ENCODE measurements at places on chromosomes 16 and 17.

- DNase-seq: no peak
Measured at GRCh38 chr16:64659866-64660265, 462.0 kb downstream of the CDH11 start.

GRCh38 chr17:69871318-69871717 is 203.7 kb upstream of the KCNJ16 start:
- no peak for DNase-seq

DNA sequence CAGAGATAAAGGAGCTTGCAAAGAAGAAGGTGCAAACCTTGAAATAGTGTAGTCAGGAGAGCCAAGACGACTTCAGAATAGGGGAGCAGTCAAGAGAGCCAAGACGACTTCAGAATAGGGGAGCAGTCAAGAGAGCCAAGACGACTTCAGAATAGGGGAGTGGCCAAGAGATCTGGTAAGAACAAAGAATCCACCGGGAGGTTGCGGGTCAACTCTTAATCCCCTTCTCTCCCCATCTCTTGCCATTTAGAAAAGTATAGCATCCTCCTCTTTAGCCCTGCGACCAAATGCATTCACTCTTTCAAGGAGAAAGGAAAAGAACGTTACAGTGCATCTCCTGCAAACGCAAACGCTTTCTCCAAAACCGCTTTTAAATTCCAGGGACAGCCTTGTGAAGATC is 713 bp downstream of the KNOP1 start:
- DNase-seq: no peak

GRCh38 chr16:14445937-14446715 is 183.9 kb downstream of the PARN start:
- no peak for DNase-seq

- no peak for DNase-seq
Measured at GRCh38 chr17:16888413-16889087, 83.4 kb downstream of the TNFRSF13B start.

- no peak for DNase-seq
Measured at GRCh38 chr16:3842994-3843393, 37.5 kb downstream of the CREBBP start.

DNA sequence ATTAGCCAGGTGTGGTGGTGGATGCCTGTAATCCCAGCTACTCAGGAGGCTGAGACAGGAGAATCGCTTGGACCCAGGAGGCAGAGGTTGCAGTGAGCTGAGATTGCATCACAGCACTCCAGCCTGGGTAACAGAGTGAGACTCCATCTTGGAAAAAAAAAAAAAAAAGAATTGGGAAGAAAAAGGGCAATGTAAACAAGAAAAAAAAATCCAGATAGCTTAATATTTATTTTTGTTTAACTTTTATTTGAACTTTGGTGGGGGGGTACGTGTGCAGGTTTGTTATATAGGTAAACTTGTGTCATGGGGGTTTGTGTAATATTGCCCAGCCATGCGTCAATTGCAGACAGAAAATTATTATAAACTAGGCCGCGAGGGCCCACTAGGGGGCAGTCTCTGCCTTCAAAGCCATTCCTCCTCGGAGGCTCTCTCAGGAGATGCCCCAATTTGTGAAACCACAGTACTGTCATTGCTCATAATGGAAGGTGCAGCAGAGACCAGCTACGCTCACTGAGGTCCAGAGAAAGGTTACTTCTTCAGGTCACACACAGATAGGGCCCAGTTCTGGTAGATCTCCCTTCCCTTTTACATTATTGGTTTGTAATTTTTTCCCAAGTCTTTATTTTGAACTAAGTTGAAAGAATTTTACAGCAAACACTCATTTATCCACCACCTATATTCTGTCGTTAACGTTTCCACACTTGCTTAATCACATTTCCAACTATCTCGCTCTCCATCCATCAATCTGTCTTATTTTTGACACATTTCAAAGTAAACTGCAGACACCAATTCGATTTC is 206.2 kb downstream of the PRKCB start:
- peak; percentile 73 for DNase-seq

DNA sequence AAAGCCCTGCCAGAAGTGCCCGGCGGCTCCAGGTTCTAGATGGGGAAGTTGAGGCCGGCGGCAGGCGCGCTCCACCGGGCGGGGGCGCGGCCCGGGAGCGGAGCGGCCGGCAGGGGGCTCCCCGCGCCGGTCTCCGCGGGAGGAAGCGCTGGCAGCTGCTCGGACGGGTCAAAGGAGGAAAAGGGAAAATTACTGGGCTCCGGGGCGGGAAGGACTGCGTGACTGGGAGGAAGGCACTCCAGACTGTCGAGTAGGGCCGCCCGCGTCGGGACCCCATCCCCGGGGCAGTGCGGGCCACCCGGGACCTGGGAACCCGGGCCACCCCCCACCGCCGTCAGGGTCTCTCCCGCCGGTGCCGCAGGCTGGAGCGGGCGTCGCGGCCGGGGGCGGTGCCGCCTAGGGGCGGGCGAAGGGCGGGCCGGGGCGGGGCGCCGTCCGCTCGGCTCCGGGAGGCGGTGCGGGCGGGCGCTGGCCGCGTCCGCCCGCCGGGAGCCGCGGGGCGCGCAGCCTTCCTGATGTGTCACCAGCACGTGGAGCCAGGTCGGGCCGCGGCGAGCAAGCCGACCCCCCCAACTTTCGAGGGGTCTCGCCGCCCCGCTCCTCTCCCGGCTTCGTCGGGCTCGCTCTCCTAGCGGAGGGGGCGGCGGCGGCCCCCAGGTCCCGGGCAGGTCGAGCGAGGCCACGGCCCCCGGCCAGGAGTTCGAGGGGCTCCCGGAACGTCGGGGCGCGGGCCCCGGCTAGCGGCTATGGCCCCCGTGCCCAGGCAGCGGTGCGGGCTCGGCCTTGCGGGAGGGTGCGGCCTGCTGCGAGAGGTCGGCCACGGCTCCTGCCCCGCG is 167.5 kb downstream of the RAB11FIP4 start:
- peak; percentile 85 for DNase-seq

- no peak for DNase-seq
Measured at GRCh38 chr17:37388266-37388665, 12.5 kb downstream of the C17orf78 start.

- DNase-seq: no peak
Measured at GRCh38 chr16:47774661-47775060, 313.5 kb downstream of the PHKB start.

- no peak for DNase-seq
Measured at GRCh38 chr16:67800338-67800926, 5.9 kb downstream of the RANBP10 start.

DNA sequence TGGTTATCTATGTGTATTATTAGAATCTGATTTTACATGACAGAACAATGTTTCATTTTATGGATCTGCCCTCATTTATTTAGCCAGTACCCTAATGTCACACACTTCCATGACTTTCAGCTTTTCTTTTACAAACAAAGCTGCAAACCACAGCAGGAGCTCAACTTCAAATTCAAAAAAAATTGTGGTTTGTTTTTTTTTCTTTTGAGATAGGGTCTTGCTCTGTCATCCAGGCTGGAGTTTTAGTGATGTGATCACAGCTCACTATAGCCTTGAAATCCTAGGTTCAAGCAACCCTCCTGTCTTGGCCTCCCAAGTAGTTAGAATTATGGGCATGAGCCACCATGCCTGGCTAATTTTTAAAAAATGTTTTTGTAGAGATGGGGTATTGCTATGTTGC is 8.2 kb upstream of the MPRIP start:
- no peak for DNase-seq

DNA sequence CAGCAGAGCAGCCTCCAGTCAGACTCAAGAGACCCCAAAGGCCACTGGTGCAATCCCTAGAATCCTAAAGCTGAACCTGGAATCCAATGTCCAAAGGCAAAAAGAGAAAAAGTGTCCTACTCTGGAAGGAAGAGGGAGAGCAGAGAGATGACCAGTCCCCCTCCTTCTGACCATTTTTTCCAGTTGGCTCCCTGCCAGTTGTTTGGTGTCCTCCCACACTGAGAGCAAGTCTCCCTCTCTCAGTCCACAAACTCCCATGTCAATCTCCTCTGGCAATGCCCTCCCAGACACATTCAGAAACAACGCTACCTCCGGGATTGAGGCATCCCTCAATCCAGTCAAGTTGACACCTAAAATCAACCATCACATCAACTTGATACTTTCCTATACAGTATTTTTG is 4.3 kb upstream of the CLEC19A start:
- no peak for DNase-seq

- DNase-seq: peak; percentile 18
Measured at GRCh38 chr16:10883004-10883403, 6.0 kb downstream of the CIITA start.

GRCh38 chr17:44747566-44747965 is 11.2 kb upstream of the ADAM11 start:
- DNase-seq: no peak

DNA sequence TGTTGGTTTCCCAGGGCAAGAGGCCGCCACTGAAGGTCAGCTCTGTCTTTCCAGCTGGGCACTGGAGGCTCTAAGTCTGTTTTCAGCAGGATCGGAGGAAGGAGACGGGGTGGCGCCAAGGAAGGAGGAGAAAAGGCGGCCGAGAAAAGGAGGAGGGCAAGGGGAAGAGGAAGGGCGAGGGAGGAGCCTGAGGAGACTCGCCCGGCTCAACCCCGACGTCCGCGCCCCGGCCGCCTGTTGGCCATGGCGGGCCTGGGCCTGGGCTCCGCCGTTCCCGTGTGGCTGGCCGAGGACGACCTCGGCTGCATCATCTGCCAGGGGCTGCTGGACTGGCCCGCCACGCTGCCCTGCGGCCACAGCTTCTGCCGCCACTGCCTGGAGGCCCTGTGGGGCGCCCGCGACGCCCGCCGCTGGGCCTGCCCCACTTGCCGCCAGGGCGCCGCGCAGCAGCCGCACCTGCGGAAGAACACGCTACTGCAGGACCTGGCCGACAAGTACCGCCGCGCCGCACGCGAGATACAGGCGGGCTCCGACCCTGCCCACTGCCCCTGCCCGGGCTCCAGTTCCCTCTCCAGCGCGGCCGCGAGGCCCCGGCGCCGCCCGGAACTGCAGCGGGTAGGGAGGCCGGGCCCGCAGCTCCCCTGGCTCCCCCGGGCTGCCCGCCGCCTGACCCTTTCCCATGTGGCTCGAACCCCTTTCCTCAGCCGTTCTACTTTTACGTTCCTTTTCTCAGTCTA is at the start of gene RNF135:
Gene RNF135, plus strand, starts transcription at position 209 of the 737 bp plus-strand sequence. Its CDS starts 35 bp downstream, at position 244.
- DNase-seq: peak; percentile 87

DNA sequence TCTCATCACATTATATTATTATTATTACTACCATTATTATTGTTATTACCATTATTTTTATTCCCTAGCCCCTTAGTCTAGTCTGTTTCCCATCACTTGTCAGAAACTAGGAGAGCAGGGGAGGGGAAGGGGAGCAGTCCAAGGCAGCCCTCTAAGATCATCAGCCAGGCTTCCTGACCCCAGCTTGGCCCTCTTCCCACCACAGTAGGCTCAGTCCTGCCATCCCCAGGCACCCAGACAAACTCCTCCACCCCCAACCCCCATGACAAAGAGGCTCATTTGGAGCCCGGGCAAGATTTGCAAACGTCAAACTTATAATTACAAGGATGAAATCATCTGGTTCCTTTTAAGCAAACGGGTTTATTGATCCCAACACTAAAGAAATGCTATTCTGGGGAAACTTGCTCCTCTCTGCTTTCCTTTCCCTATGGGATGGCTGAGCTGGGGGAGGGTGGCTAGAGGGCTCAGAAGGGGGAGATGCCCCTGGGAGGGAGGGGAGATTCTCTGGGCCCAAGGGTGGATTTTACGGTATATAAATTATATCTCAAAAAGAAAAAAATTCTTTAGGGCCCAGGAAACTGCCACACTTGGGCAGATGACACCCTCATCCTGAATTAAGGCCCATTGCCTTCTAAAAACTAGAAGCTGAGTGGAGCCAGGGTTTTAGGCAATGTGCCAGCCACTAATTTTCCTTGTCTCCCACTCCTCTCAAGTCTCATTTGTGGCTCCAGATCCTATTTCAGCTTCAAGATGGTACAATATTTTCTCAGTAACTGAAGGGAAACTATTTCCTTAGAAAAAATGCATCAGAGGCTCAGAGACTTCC is 4.4 kb upstream of the CBFB start:
- DNase-seq: no peak

DNA sequence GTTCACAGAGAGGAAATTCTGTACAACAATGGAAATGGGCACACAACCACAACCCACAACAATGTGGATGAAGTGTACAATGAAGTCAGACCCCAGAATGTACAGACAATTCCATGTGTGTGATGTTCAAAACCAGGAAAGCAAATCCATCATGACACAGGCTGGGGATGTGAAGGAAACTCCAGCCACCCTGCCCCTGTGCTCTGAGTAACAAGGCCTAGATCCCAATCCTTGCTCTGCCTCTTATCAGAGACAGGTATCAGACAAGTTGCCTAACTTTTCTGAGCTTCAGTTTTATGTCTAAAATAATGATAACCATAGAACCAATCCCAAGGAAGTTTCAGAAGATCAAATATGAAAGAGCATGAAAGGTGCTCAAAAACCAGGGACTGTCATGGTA is 1.8 kb upstream of the C16orf95 start:
- no peak for DNase-seq

GRCh38 chr17:45042346-45043120 is 8.9 kb downstream of the DCAKD start:
- no peak for DNase-seq

- DNase-seq: no peak
Measured at GRCh38 chr17:28573521-28573920, 2.2 kb upstream of the PIGS start.

DNA sequence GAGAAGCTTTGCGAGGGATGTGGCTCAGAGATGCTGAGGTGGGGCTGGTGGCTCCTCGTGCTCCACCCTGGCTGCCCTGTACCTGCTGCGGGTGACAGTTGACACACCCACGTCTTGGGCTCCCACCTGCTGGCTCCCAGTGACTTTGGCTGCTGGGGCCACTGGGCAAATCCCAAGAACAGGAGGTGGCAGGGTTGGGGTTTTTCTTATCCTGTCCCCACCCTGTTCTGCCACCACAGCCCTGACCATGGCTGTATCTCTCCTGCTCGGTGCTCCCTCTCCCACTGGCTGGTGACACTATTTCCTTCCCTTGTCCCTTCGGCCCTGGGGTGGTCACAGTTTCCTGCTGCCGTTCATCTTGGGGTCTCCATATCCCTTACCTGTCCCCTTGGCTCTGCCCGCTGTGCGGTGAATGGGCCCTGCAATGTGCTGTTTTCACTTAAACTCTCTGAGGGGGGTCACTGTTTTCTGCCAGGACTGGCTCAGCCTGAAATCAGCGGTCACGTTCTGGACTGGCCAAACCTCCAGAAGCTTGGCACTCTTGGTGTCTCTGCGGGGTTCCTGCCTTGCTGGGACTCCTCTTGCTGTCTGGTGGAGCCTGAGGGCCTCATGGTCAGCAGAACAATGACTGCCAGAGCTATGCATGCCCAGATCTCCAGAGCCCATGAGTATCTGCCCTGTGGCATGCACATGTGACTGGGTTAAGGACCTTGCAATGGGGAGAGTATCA is 144.2 kb downstream of the IRF8 start:
- DNase-seq: no peak
